ENCODE measurements at places on chromosomes 16 and 17.

- DNase-seq = no peak
Observed at GRCh38 chr16:66525396-66526180, 24.3 kb downstream of the TK2 start.

DNA sequence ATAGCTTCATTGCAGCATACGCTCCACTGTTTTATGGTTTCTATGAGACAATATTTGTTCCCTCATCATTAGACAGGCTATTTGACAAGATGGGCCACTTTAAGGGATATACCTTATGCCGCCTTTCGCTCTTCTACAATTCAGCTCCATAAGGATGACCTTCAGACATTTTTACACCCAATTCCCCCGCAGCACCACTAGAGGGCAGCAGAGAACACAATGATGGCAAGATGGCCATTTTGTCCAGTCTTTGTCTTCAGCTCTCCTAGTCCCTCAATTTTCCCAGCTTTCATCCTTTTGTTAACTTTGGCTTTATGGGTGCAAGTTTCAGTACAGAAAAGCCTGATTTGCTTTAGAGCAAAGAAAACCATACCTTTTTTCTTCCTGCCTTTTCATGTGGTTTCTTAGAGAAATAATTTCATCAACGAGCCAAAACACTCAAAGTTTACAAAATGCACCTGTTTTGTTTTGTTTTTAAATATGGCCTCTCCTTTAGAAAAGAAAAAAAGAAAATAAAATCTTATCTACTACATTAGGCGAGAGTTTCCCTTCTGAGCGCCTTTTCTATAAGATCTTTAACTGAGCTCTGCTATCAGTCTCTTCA, 355.3 kb downstream of the TOX3 start:
- no peak for DNase-seq

GRCh38 chr17:81911277-81911961, at the start of gene PCYT2:
PCYT2 (minus strand) TSS chr17:81911399; CDS start chr17:81911355, 44 bp downstream.
- DNase-seq = no peak

- DNase-seq = no peak
Observed at GRCh38 chr16:26441178-26441577, 625.5 kb upstream of the C16orf82 start.

GRCh38 chr17:50328363-50329325, 17.3 kb upstream of the XYLT2 start:
- no peak for DNase-seq

DNA sequence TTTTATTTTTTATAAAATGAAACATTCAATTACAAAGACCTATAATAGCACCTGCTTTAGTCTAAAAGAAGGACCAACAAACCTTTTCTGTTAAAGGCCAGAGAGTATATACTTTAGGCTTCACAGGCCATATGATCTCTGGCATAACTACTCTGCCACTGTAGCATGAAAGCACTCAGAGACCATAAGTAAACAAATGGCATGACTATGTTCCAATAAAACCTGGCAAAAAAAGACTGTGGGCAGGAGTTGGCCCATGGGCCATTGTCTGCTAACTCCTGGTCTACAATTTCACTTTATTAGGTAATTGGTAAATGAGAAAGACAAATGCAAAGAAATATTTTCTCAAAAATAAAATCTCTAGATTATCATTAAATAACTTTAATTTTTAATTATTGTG, 14.9 kb downstream of the CEP112 start:
- no peak for DNase-seq

DNA sequence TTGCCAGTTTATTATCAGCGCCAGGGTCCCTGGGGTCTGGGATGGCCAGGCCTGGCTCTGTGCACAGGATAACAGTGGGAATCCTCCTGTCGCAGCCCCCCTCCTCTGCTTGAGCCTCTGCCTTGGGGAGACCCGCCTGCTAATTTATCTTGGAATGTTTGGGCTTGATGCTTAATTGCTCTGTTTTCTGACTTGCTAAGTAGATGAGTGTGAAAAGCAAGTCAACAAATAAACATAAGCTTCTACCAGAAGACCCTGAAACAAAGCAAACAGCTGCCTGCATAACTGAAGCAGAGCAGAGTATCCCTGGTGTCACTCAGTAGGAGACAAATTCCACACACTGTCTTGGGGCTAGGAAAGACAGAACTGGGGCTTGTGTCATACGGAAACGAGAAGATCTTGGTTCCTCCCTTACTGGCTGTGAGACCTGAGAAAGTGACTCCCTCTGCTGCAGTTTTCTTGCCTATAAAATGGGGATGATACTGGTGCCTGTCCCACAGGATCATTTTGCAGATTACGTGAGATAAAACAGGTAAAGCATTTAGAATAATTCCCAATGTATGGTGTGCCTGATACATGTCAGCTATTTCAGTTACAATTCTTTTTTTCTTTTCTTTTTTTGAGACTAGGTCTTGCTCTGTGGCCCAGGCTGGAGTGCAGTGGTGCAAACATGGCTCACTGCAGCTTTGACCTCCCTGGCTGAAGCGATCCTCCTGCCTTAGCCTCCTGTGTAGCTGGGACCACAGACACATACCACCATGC, 44.8 kb upstream of the IRX3 start:
- DNase-seq = no peak

DNA sequence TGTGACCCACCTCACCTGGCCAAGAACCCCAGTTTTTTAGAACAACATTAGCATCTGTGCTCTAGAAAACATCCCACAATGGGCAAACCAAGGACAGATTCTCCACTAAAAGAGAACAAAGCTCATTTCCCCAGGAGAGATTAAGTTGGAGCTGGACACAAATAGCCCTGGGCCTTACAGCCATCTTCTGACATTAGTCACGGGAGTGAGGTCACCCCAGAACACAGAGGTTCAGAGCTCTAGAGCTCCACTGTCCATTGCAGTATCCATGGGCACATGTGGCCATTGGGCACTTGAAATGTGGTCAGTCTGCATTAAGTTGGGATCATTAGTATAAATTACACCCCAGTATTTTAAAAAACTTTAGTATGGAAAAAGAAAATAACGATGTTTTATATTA, 47.6 kb upstream of the RBBP6 start:
- no peak for DNase-seq

GRCh38 chr17:39705786-39706348, 6.0 kb downstream of the ERBB2 start:
- DNase-seq = no peak

GRCh38 chr16:66486773-66487579, 59.9 kb downstream of the BEAN1 start:
- no peak for DNase-seq

GRCh38 chr17:75753514-75754377, 11.2 kb downstream of the GALK1 start:
- no peak for DNase-seq

DNA sequence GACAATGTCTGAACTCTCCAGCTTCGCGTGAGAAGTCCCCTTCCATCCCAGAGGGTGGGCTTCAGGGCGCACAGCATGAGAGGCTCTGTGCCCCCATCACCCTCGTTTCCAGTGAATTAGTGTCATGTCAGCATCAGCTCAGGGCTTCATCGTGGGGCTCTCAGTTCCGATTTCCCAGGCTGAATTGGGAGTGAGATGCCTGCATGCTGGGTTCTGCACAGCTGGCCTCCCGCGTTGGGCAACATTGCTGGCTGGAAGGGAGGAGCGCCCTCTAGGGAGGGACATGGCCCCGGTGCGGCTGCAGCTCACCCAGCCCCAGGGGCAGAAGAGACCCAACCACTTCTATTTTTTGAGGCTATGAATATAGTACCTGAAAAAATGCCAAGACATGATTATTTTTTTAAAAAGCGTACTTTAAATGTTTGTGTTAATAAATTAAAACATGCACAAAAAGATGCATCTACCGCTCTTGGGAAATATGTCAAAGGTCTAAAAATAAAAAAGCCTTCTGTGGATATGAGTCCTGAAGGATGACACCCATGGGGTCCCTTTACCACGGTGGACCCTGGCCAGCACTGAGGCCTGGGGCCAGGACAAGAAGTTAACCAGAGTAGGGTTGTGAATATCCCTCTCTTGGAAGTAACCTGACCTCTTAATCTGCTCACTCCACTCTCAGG, 10.5 kb upstream of the ITGAD start:
- DNase-seq = no peak

DNA sequence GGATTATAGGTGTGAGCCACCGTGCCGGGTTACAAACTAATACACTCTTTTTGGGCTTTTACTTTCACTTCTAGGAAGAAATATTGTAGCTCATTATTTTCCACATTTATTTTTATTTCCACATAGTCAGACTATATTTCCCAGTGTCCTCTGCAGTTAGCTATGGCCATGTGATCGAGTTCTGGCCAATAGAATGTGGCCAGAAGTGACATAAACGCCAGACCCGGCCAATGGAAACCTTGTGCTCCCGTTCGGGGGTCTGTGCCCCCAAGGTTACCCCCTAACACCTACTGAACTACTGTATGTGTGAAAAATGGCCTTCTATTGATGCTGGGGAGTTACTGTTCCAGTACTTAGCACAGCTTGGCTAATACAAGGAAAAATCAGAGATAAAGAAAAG, 13.2 kb upstream of the RPTOR start:
- DNase-seq = no peak

DNA sequence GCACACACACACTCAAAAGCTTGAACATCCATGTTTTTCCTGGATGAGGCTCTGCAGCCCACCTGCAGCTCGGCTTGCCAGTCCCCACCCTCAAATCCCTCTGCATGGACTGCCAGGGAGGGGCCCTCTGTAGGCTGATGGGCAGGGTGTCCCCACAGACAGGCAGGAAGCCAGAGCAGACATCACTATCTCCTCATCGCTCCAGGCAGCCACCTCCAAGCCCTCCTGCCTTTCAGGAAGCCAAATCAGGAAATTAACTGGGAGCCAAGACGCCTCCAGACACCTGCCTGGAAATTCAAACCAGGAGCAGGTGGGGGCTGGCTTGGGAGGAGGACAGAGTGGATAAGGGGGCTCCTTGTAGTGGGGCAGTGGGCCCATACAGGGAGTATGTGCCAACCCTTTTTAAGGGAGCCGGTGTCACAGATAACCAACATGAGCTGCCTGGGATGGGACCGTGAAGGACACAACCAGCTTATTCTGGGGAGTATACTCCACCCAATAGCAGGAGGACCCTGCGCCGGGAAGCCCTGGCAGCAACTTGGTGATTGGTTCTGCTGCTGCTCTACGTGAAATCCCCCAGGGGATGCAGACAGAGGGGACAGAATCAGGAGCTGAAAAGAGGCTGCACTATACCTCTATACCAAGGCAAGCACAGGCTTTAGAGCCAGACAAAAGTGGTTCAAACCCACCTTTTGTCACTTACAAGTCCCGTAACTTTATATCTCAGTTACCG, 139.1 kb downstream of the CCT6B start:
- DNase-seq = no peak

DNA sequence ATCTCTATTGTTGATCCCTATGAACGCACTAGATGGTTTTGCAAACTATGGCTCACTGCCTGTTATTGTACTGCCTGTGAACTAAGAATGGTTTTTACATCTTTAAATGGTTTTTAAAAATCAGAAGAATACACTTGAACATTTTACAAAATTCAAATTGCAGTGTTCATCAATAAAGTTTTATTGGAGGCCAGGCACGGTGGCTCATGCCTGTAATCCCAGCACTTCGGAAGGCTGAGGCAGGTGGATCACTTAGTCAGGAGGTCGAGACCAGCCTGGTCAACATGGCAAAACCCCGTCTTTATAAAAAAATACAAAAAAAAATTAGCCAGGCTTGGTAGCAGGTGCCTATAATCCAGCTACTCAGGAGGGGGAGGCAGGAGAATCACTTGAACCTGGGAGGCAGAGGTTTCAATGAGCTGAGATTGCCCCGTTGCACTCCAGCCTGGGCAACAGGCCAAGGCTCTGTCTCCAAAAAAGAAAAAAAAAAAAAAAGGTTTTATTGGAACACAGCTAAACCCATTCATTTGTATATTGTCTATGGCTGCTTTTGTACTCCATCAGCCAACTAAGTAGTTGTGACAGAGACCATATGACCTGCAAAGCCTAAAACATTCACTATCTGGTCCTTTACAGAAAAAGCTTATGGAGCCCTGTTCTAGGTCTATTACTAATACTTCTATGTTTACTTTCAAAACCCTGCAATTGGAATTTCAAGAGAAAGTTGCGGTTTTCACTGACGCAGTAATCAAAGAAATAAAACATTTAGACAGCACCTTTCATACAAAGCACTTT, 18.9 kb downstream of the IKZF3 start:
- no peak for DNase-seq

GRCh38 chr16:89687092-89687940, 827 bp downstream of the CDK10 start:
- DNase-seq = no peak

Measured in cortex of kidney (tissue), 1 donor.